ENCODE measurements at places on chromosomes 2 and 18.

DNA sequence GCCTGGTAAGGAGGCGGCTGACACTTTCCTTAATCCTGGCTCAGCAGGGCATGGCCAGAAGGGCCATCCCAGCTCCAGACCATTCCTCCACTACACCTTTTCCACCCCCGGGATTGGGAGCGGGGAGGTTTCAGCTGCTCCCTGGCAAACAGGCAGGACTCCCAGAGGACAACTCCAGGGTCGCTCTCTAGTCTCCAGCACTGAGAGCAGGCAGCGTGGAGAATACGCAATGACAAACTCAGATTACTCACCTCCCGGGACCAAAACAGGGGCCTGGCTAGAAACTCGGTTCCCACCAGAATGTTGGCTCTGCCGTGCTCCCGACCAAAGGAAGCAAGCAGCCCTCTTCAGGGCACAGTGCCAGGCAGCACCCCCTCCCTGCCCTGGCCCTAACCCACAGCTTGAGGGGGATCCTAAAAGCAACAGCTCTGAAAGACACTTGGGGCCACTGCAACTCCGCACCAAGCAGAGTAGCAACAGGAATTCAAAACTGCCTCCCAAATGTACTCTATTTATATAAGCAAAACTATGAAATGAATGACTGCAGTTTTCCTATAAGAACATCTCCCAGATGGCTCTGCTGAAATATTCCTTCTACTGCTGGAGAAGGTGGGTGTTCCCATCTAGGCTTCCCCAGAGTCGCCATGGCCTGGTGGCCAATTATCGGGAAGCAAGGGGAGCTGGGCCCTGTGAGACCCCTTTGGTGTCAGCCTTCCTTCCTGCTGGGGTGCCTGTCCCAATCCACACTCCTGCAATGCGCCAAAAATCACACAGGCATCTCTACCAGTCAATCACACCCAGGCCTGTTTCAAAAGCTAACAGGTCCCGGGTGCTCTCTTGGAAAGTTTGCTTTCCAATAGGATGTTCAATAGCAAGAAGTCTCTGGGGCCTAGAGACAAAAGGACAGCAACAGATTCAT is 61.2 kb upstream of the POMC start:
- DNase-seq = no peak

DNA sequence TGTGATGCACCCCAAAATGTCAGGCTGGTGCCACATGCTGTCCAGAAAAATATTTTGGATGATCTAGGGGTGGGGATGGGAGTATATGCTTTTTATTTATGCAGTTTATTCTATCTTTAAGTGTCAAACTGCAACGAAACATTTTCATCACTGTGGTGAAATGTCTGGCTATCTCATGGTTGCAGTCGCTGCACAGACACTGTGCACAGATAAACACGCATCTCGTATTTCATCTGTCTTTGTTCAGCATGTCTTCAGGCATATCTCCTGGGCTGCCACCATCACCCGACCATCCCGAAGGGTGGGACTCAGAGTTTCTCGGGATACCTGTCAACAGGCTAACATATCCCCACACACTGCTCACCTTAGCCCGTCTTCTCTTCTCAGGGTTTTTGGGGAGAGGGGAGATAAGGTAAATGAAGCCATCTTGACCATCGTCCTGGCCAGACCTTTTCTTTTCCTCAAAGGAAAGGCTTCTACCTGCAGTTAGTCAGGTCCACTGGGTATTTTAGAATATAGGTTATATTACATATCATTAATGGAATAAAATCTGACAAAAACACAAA is 80.7 kb upstream of the NABP1 start:
- no peak for DNase-seq

DNA sequence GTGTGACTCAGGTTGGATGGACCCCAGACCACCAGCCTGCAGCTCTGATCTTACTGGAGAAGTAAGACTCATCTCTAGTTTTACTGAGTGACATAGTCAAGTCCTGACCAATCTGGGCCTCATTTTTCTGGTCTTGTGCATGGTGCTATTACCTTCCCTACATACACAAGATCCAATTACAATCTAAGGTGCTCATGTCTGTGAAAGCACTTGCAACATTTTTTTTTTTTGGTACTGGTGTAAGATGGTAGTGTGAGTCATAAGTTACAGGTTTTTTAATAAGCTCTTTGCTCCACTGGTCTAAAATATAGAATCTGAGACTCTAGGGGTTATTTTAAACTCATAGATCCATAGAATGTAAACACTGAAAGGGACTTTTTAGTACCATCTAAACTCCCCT is 117.3 kb upstream of the EFEMP1 start:
- no peak for DNase-seq

- no peak for DNase-seq
These were observed 62.8 kb upstream of the DTNA start for GRCh38 chr18:34647251-34647650.

DNA sequence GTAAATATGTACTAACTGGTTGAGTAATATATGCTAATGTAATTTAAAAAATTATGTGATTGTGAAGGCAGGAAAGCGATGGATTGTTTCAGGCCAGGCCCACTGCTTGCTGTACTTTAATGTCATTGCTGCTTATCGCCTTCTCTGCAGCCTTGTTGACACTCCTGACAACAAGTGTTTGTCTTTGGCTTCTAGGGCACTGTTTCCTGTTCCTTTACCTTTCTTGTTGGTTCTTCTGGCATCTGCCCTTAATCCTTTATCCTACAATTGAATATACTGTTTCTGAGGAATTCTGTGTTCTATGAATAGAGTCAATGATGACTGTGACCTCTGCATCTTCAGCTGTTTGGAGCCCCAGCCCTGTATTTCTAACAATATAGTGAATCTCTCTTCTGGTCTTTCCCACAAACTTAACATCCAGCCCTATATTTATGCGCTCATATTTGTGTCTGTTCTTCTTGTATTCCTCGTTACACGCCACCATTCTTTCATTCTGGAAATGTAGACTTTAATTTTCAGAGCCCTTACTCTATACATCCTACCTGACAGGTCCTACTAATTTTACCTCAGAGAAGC is 17.6 kb downstream of the ACSL3 start:
- DNase-seq = no peak

GRCh38 chr2:207073412-207073800 is 92.3 kb downstream of the KLF7 start:
- DNase-seq = no peak

DNA sequence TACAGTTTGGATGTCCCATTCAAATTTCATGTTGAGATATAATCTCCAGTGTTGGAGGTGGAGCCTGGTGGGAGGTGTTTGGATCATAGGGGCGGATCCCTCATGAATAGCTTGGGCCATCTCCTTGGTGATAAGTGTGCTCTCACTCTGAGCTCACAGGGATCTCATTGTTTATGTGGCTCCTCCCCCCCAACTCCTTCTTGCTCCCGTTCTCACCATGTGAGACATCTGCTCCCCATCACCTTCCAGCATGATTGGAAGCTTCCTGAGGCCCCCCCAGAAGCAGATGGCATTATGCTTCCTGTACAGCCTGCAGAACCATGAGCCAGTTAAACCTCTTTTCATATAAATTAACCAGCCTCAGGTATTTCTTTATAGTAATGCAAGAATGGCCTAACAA is 3.0 kb upstream of the INPP1 start:
- DNase-seq = no peak

GRCh38 chr2:174771631-174772471 is 7.6 kb upstream of the CHRNA1 start:
- DNase-seq = peak; percentile 48

DNA sequence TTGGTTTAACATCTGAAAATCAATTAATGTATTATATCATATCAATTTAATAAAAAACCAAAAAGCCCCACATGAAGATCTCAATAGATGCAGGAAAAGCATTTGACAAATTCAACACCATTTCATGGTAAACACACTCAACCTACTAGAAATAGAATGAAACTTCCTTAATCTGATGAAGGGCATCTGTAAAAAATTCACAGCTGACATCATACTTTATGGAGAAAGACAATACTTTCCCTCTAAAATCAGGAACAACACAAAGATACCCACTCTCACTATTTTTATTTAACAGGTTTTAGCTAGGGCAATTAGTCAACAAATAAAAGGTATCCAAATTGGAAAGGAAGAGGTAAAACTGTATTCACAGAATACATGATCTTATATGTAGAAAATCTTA is 303.0 kb upstream of the ZEB2 start:
- no peak for DNase-seq

- no peak for DNase-seq
These were observed 87.2 kb downstream of the SMAD7 start for GRCh38 chr18:48863432-48864065.

DNA sequence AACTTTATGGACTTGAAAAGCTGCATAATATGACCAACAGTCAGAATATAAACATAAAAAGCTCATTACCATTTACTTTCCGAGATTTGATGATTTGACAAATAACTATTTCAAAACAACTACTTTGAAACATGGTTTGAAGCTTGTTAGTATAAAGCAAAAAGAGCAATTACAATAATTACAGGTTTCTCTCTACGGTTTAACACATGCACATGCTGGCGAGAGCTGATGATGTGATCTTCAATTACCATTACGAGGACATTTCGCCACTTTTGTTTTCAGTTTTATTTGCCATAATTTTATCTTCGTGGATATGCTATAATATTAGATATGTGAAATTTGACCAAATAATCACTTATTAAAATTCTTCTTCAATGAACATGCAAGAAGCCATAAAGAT is 270.1 kb downstream of the TCF4 start:
- DNase-seq = no peak

GRCh38 chr2:38013158-38013752 is 62.7 kb downstream of the CYP1B1 start:
- no peak for DNase-seq

- no peak for DNase-seq
These were observed 200.5 kb downstream of the ACKR3 start for GRCh38 chr2:236769981-236770671.

GRCh38 chr18:60228609-60229595 is 143.7 kb downstream of the MC4R start:
- DNase-seq = no peak

DNA sequence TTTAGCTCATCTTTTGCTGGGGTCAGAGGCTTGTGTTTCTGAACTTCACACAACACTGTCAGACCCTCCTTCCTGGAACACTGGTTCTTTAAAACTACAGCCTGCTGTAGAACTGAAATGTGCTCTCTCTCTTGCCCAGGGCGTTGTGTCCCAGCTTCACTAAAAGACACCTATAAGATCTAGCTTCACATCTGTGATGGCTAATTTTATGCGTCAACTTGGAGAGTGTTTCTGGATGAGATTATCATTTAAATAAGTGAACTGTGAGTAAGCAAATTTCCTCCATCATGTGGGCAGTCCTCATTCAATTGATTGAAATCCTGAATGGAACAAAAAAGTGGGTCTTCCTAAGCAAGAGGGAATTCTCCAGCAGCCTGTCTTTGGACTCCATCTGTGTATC is 140.3 kb downstream of the OSR1 start:
- no peak for DNase-seq

- DNase-seq = no peak
These were observed 237.3 kb upstream of the SALL3 start for GRCh38 chr18:78742218-78742745.

GRCh38 chr2:6233993-6234392 is 541.8 kb downstream of the SOX11 start:
- DNase-seq = no peak

DNA sequence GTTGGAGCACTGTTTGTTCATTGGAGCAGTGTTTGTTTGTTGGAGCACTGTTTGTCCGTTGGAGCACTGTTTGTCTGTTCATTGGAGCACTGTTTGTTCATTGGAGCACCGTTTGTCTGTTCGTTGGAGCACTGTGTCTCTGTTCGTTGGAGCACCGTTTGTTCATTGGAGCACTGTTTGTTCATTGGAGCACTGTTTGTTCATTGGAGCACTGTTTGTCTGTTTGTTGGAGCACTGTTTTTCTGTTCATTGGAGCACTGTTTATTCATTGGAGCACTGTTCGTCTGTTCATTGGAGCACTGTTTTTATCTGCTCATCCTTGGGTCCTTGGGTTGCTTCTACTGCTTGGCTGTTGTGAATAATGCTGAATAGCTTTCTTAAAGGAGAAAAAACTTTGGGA is 74.7 kb downstream of the ZNF407 start:
- DNase-seq = no peak

- DNase-seq = no peak
These were observed 78.0 kb downstream of the CYRIA start for GRCh38 chr2:16587601-16588000.

DNA sequence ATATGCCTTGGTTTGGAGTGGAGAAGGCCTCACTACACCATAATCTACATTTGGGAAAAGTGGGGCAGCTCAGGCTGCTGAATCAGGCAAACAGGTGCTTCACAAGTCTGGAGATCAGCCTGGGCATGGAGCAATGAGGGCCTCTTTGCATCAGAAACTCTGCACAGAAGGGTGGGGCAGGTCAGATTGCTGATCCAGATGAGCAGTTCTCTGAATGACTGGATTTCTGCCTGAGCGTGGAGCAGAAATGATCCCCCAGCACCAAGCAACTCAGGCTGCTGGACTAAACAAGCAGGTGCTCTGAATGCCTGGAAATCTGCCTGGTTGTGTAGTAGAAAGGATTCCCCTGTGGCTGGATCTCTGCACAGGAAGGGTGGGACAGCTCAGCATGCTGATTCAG is 605.3 kb upstream of the ZNF804A start:
- DNase-seq = no peak

- DNase-seq = no peak
These were observed 28.8 kb downstream of the SNORC start for GRCh38 chr2:232898592-232899543.

- no peak for DNase-seq
These were observed 38.1 kb downstream of the SLC39A10 start for GRCh38 chr2:195695002-195695631.

- DNase-seq = no peak
These were observed 98.6 kb upstream of the TMEM200C start for GRCh38 chr18:5993938-5994337.

GRCh38 chr2:208807756-208808155 is 401.2 kb downstream of the PTH2R start:
- DNase-seq = no peak

DNA sequence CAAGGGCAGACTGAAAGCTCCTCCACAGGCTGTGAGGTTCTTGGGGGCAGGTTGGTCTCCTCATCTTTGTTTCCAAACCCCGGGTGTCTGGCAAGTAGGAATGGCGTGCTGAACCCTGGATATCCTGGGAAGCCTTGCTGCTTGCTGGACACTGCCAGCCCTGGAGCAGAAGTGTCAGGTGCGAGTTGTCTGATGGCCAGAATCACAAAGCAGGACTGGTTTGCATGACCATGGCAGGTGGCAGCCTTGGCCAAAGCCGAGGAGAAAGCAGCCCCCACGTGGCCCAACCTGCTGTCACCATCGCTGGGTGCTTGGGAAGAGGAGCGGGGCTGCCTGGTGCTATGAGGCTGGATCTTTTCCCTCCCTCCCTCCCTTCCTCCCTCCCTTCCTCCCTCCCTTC is 309.5 kb upstream of the HS6ST1 start:
- no peak for DNase-seq

- no peak for DNase-seq
These were observed 79.5 kb upstream of the ALPP start for GRCh38 chr2:232299084-232299483.
